ENCODE measurements at places on chromosomes 11 and 22.

- DNase-seq = peak; percentile 36
Measured at GRCh38 chr11:118224511-118225188, at the start of gene JAML. TSS of gene JAML (minus strand) at chr11:118225011. CDS start at chr11:118214866, 10,145 bp downstream.

DNA sequence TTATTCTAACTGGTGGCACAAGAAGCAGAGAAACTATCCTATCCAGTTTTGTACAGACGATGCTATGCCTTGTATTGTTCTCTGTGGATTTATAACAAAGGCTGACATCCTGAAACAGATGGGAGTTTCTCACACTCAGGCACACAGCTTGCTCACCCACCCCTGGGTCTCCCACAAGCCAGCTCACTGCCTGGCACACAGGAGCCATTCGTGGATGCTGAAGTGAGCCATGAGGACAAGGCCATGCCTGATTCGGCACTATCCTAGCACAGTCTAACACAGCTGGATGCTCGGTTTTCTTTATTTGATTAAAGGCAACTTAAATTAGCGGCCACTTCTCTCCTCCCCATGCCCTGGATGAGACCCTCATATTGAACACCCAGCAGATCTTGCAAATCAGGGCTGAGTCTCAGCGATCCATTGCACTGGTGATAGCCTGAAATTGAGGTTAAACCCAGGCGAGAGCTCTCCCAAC, 25.7 kb upstream of the TMPRSS4 start:
- DNase-seq = no peak

DNA sequence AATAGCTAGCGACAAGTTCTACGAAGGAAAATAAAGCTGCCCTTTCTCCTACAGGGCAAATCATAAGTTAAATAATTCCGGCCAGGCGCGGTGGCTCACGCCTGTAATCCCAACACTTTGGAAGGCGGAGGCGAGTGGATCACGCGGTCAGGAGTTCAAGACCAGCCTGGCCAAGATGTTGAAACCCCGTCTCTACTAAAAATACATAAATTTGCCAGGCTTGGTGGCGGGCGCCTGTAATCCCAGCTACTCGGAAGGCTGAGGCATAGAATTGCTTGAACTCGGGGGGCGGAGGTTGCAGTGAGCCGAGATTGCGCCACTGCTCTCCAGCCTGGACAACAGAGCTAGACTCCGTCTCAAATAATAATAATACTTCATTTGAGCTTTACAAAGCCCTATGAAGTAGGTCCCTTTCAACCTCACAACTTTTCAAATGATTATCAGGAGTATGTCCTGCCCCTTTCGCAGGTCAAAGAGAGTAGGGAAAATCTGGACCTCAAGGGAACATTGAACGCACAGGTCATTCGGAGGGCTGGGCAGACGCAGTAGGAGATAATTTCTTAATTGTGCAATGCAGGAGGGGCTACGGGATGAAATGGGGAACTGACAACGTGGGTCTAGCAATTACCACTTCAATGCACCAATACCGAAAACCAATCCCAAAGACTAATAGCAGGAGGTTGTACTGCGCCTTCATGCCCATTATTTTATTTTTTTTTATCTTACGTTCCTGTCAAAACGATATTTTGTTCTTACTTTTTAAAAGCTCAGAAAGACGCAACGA, 590 bp downstream of the COMMD9 start:
- DNase-seq = no peak

DNA sequence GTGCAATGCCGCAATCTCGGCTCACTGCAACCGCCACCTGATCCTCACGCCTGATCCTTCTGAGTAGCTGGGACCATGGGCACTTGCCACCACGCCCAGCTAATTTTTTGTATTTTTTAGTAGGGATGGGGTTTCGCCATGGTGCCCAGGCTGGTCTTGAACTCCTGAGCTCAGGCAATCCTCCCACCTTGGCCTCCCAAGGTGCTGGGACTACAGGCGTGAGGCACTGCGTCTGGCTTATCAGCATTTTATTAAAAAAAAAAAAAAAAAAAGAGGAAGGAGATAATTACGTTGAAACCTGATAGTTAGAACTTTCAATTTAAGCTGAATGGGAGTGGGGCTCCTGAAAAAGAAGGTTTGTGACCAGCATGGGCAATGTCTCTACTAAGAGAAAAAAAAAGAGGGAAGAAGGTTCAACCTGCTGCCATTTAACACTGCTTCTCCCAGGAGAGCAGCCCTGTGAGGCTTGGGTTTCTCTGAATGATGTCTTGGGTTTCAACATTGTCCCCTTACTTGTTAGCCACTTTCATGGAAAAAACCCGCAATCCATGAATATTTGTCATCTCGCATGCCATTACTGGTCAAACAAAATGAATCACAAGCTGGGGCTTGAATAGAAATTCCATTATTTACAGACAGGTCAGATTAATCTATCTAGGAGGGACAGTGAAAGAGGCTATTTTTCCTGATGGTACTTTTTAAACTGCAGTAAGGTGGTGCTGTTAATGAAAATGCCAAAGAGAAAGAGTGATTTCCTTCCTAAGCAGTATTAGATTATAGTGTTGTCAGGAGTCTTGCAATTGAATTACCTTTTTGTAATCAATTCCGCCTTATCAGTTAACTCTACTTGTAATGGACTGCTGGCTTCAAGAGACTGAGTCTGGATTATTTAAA, 72.5 kb downstream of the PACS1 start:
- no peak for DNase-seq

DNA sequence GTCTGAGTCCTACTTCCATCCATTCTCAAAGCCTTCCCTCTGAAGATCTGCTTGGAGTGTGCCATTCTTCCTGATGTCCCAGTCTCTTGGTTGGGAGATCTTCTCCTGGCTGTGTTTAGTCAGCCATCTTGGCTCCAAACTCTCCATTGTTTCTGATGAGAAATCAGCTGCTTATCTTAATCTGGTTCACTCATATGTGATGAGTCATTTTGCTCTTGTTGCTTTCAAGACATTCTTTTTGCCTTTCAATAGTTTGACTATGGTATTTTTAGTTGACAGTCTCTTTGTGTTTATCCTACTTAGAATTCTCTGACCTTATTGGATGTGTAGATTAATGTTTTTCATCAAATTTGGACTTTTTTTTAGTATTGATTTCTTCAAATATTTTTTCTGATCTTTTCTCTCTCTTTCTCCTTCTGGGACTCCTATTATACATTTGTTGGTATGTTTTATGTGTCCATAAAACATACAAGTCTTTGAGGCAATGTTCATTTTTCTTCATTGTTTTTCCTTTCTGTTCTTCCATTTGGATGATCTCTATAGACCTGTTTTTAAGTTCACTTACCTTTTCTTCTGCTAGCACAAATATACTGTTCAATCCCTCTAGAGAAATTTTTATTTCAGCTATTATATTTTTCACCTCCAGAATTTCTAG, 77.2 kb upstream of the CLPB start:
- no peak for DNase-seq

- DNase-seq = no peak
Measured at GRCh38 chr22:40434106-40434505, 63.7 kb downstream of the SGSM3 start.

- DNase-seq = no peak
Measured at GRCh38 chr11:126959700-126960099, 40.9 kb downstream of the KIRREL3 start.

- DNase-seq = no peak
Measured at GRCh38 chr11:32280339-32280738, 155.0 kb downstream of the WT1 start.

GRCh38 chr11:93199616-93200015, 1.8 kb upstream of the SLC36A4 start:
- no peak for DNase-seq

GRCh38 chr11:47532597-47533213, 20.2 kb downstream of the CELF1 start:
- DNase-seq = no peak

- DNase-seq = no peak
Measured at GRCh38 chr11:1199751-1200610, 22.9 kb upstream of the MUC5B start.

Data from activated CD4-positive, alpha-beta T cell treated with anti-CD3 and anti-CD28 coated beads, Interleukin-2, amount 50 U/mL, for 4 hours (primary cell).